DMS153 (cell line): ENCODE measurements at places on chromosomes 3 and 15.
A peak's percentile ranks its signal among the peaks of the same experiment; 100 is the strongest.

DNA sequence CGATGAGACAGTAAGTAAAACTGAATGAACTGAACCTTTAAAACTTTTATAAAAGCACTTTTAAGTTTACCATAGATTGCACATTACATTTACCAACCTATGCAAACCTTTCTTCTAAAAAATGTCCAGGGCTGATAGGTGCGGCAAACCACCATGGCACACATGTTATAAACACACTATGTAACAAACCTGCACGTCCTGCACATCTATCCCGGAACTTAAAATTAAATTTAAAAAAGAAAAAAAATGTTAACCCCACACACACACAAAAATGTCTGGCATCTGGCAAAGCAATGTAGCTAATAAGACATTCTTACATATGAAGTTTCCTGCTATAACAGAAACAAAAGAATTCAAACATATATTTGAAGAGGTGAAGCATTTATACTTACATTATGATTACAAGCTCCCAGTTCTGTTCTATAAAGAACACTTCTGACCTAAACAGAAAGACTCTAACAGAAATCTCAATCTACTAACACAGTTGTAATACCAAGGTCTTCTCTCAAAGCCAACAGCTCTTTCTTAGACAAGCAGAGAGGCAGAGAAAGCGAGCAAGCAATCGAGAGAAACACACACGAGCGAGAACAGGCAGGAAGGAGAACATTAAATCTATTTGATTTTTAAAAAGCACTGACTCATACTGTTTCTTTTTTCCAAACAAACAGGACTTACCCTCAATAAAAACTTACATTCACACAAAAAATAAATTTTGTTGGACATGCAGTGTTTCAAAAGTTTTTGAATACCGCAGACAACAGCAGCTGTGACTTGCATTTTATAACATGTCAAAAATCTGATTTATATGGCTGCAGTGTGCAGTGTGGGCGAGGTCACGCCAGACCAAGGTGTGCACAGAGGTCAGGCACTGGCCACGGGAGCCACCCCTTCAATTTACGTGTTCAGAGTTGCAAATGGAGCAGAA is at the start of gene NRG4:
Gene NRG4 (minus strand): TSS at position 798 of the 925 bp plus-strand sequence. CDS start 1,194 bp downstream, outside the sequence.
- DNase-seq: no peak

GRCh38 chr15:90336705-90337141 is 15.4 kb upstream of the ZNF774 start:
- DNase-seq: no peak

DNA sequence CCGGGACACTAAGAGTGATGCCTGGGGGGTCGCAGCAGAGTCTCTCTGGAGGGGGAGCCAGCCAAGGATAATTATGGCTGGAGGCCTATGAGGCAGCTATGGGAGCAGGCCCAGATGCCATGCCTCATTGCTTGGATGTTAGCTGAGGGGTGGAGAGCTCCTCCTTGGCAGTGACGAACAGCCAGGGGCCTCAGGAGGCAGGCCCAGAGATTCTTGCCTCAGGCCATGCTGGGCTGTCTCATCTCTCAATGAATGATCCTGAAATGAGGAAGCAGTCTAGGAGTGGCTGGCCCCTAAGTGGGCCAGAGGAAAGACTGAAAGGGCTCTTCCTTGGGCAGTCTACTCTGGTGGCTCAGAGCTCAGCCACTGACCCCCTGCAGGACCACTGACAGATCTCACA is 21.3 kb downstream of the KIF9 start:
- no peak for DNase-seq

GRCh38 chr15:67135494-67135893 is 70.1 kb downstream of the SMAD3 start:
- DNase-seq: no peak

DNA sequence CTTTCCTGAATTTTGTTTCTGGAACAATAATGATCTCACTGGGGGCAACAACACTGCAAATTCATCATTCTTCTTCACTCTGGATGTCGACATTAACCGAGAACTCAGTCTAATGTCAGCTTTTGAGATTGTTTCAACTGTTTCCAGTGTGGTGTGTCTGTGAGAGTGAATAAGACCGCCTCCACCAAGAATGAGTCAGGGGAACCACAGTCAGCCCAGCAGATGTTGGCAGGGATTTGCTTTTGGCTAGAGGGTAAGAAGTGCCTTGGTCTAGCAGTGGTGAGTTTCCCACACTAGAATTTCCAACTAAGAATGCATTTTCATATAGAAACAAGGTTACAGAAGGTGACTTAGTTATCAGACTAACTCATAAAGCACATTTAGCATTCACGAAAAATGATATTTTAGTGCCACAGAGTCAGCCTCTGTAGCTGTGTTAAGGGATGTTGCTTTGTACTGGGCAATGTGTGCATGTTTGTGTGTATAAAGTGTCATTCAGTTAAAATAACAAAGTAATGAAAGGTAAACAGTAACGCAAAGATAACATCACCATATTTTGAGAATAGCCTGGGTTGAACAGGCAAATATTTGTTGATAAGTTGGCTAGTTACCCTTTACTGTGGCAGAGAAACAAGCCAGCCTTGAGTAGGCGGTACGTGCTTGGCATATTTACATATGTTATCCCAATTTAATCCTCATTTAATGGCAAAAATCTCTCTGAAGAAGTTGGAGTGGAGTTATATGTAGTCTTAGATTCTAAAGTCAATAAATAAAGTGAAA is 33.8 kb downstream of the DRD3 start:
- no peak for DNase-seq

GRCh38 chr3:118628704-118629341 is 405.8 kb downstream of the IGSF11 start:
- peak; percentile 74 for DNase-seq

DNA sequence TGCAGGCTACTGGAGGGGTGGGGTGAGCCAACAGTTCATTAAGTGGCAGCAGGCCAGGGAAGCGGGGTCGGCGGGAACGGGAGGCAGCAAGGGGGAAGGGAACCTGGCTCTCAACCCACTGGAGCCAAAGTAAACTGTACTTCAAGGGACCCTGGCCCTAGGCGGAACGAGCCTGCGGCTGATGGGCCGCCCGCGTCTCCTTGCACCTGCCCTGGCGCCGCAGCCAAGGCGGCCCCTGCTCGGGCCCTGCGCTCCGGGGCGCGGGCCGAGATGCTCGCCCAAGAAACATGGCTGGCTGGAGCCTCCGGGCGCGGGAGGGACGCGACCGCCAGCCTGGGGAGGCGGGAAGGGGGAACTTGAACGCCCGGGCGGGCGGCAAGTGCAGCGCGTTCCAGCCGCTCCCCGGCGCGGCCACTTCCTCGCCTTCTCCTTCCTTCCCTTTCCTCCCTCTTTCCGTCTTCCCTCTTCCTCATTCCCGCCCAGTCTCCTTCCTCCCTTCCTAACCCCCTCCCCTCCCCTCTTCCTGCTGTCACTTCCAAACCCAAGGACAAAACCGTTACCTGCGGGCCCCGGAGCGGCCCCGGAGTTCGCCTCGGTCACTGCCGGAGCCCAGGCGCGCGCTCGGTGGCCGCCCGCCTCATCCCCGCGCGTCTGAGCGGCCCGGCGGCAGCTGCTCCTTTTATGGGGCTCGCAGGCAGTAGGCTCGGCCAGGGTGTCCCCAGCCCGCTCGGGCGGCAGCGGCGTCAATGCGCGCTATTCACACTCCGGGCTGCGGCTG is 489.7 kb downstream of the MAGI1 start:
- DNase-seq: no peak

DNA sequence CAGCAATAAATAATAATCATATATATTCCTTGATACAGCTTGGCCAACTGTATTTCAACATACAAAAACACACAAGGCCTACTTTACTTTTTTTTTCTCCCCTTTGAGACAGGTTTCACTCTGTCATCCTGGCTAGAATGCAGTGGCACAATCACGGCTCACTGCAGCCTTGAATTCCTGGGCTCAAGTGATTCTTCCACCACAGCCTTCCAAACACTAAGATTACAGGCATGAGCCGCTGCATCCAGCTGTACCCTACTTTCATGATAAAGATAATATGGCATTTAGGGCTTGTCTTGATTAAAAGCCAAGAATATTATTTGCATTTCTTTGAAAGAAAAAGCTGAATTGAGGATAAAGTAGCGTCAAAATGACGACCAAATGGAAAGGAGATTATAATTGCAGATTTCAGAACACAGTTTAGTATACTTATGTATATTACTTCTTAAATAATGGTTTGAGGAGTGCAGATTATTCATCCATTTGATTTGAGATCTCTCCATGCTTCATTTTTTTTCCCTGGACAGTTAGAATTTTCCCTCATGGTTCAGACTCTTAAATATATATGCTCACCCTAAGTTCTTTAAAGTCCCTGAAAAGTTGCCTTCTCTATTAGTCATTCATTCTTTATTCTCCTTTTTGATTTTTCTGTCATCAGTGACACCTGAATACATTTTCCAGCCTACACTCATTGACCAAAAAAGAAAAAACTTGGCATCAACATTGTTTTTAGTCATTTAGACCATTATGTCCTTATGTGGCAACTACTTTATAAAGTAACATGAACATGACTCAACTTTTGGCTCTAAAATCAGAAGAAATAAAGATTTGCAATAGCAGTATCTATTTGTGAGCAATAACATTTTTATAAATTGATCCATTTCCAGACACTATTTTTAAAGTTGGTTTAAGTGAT is 48.5 kb upstream of the MLF1 start:
- DNase-seq: no peak

DNA sequence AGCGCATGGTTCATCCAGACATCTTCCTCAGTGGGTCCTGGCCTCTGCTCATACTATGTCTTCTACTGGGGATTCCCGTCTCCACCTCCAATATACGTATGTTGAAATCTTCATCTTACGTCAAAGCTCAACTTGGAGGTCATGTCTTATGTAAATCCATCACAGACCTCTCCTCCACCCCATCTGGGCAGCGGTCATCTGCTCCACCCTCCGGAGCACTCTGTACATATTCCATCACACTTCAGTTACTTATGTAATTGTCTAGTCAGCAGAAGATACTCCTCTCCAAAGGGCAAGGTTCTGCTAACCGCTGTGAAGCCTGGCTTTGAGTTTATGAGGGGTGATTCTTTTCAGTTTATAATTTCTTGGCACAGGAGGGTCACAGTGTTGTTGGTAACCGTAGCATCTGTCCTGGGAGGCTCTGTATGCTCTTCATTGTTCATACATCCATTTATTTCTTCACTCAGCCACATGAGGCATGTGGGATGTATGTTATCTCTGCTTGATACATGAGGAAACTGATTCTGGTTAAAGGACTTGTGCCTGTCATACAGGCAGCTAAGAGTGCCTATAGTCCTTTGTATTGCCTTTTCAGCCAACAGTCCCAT is 22.1 kb downstream of the MAP2K1 start:
- DNase-seq: no peak

DNA sequence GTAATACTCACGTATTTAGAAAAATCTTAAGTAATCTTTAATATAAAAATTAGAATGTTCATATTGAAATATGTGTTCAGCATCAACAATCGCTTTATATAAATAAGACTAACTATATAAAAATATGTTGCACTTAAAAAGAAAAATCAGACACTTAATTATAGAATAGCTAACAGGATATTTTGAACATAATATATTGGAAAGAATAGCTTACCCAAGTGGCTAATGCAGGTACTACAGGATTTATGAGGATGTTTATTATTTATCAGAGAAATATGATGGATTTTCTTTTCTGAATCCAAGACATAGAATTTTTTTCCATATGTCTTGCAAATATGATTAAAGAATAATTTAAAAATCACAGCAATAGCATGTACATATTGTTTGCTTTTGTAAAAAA is 567.9 kb upstream of the GBE1 start:
- no peak for DNase-seq

- DNase-seq: peak; percentile 39
Observed at GRCh38 chr3:196712514-196713413, 587 bp downstream of the PIGX start.

- DNase-seq: no peak
Observed at GRCh38 chr3:149839896-149840295, 26.9 kb downstream of the RNF13 start.

- DNase-seq: no peak
Observed at GRCh38 chr3:12681089-12681942, 17.4 kb upstream of the RAF1 start.

DNA sequence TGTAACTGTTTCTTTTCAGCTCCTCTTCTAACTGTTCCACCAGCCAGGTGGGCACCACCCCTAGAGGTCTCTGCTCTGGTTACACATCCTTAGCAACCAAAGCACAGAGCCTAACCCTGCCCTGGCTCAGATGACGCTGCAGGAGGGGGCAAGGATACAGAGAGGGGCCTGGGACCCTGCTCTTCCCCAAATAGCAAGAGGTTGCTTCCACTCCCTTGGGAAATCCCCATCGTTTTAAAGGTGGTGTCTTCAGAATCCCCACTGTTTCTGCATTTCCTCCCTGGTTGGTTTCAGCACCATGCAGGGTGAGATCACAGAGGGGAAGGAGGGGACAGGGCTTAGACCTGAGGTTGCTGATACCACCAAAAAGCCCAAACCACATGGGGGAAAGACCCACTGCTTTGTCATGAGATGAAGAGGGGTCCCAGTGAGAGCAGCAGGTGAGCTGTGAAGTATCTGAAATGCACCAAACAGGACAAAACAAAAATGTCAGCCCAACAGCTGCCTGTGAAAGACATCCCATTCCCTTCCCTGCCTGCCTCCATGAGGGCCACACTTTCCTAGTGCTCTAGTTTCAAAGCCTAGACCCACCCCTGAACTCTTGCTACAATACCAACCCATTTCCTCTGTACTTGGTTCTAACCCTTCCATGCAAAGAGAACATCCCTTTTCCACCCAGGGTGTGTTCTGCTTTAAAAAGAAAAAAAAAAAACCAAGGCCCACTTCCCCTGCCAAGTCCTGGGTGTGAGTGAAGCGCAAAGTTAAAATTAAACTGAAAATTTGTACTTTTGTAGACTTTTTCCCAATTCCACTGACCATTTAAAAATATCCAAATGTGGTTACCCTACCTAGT is 29.0 kb downstream of the ANP32A start:
- no peak for DNase-seq

DNA sequence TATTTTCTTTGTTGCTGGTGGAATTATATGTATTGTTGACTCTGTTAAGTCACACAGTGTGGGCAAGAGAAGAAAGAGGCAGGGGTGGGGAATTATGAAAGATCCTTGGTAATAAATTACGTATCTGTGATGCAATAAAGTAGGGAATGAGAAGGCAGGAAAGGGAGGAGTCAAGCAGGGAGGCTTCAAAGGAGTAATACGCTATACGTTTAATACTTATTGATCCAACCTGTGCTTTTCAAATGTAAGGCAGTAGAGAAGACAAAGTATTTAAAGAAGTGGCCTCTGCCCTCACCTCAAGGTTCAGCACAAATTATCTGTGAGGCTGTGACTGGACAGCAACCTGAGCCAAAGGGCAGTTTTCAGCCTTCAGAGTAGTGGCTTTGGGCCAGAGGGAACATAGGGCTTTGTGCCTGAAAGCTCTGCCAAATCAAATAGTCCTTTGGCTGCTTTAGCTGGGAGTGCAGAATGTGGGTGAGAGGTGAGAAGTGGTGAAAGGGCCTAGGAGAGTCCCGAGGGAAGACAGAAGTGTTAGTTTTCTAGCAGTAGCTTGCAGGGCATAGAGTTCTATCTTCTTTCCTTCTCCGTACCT is 1.2 kb upstream of the PLIN1 start:
- DNase-seq: peak; percentile 36
